ENCODE measurements at places on chromosomes 1 and 21.

- DNase-seq, result no peak
Measured at GRCh38 chr1:152107984-152108881, 7.0 kb downstream of the TCHH start.

DNA sequence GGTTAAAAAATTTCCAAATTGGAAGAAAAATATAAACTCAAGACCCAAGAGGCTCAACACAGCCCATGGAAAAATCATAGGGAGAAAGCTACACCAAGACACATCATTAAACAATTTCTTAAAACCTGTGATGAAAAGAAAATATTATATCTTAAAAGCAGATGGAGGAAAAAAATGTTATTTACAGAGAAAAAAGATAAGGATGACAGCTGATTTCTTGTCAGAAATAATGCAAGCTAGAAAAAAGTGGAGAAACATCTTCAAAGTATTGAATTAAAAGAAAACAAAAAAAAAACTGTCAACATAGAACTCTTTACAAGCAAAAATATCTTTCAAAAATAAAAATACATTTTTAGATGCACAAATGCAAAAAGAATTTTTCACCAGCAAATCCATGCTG lies 930.5 kb downstream of the ADGRL2 start:
- no peak for DNase-seq

GRCh38 chr1:113536182-113536780 lies 146.0 kb downstream of the MAGI3 start:
- no peak for DNase-seq

GRCh38 chr1:202944438-202944921 lies 13.6 kb downstream of the ADIPOR1 start:
- DNase-seq, result no peak

DNA sequence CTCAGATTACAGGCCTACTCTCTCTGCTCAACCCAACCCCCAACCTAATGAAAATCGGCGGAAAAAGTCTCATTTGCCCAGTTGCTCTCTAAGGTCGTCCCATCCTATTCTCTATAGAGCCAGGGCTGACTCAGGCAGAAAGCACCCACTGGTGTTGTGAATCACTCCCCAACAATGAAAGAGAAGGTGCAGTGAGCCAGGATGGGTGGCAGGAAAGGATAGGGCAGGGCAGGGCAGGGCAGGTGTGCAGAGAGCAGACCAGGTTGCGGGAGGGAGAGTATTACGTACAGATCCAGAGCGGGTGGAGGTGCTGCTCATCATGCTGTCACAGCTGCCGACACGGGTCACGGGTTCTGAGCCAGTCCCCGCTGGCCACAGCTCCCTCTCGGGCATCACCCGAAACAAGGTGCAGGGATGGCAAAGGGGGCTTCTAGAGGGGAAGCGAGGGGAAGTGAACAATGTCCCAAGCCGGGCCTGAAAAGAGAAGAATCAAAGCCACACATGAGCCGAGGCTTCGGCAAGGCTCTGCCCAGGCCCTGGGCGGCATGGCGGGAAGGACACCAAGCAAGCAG lies 5.3 kb downstream of the C1orf116 start:
- no peak for DNase-seq

- no peak for DNase-seq
Measured at GRCh38 chr1:15950302-15950701, 25.6 kb downstream of the ZBTB17 start.

DNA sequence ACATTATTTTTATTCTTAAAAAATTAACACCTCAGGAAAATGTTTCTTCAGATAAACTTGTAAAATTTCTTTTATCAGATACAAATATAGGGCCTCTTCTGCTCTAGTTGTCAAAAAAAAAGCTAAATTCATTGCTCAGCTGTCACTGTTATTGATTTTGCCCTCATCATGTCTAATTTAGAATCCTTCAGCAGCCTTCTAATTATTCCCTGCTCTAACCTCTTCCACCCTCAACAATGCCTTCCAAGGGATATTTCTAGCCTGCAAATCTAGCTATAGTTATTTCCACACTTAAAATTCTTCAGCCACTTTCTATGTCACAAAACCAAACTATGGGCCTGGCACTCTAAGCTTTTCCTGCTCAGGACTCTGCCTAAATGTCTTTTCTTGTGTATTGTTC lies 25.2 kb downstream of the PDE4B start:
- DNase-seq, result no peak

- no peak for DNase-seq
Measured at GRCh38 chr1:53341961-53342707, 14.3 kb upstream of the LRP8 start.

DNA sequence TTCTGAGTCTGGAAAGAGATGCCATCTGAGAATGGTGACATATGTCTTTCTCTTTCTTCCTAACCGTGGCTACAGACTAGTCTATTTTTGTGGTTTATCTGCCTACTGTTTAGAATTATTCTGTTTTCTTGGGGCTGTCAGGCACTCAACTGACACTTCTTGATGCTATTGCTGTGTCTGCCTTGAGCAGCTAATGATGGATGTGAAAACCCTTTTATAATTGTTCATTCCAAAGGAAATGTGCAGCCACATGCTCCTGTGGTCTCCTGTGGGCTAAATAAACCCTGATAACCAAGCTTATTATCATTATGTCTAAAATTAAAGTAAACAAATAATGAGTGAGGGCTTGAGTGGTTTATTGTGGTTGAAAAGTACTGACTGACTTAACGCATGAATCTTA lies 52.7 kb upstream of the CXADR start:
- DNase-seq, result no peak

- DNase-seq, result no peak
Measured at GRCh38 chr1:76068953-76069561, 5.5 kb upstream of the ST6GALNAC3 start.

- no peak for DNase-seq
Measured at GRCh38 chr1:42350086-42350485, 15.1 kb upstream of the FOXJ3 start.

DNA sequence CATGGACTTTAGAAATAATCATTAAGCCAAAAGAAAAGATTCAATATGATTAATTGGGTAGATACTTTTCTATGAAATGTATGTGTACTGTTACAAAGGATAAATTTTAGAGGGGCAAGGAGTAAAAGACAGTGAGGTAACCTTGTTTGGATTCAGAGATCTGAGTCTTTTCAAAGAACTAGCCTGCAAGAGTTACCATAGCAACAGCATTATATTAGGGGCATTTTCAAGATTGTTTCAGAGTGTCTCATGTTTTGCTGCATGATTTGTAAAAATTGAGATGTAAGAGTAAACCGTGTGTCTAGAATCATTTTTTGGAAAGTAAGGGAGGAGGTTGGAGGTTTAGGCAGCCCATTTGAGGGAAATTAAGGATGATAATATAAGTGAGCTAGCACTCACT lies 70.6 kb upstream of the KIAA1614 start:
- DNase-seq, result no peak

GRCh38 chr1:182283746-182284544 lies 107.6 kb downstream of the GLUL start:
- DNase-seq, result no peak

DNA sequence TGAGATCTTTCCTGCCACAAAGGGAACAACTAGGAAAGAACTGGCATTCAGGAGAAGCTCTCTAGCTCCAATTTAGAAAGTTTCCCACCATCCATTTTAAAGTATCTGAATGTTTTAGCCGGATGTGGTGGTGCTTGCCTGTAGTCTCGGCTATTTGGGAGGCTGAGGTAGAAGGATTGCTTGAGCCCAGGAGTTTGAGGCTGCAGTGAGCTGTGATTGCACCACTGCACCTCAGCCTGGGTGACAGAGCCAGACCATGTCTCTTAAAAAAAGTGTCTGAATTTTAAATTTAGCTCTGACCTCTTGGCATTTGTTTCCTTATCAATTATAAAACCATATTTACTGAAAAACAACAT lies 67.2 kb downstream of the RPAP2 start:
- DNase-seq, result no peak

DNA sequence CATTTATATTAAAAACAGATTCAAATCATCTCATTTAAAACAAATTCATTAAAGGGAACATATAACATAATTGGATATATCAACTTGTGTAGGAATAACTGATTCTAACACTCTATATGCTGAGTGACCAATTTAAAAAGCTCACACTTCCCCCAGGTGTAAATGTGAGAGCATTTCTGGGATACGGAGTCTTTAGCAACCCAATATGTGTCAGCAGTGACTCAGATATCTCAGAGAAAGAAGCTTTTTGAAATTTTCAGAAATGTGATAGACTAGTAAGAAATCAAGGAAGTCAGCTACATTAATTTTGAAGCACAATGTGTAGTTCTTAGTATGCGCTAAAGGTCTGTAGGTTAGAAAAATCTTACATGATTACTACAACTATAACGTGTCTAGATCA lies 87.9 kb upstream of the SERTAD4 start:
- DNase-seq, result no peak

DNA sequence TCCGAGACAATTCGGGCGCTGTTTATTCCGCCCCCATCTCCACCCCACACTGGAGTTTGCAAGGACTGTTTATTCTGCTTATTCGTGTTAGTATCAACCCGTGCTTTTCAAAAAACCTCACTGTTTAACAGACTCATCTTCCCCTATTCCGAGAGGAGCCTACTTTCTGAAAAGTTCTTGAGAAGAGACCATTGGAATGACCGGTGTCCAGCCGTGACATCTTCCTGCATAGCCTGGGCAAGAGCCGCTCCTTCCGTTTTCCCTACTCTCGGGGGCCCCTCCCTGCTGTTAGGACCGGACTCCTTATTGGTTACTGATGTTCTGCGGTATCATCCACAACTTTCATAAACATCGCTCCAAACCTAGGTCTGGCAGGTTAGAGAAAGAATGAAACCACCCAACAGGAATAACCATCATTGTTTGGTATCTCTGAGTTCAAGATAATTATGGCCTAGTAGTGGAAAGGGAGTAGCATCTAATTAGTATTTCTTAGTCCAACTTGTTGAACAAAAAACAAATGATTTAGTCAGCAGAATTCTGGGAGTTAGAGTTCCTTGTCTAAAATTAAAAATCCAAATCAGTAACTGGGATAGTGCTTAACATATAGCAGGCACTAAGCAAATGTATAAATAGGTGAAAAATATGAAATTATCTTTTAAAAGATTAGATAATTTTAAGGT lies 837 bp downstream of the STXBP3 start:
- no peak for DNase-seq

DNA sequence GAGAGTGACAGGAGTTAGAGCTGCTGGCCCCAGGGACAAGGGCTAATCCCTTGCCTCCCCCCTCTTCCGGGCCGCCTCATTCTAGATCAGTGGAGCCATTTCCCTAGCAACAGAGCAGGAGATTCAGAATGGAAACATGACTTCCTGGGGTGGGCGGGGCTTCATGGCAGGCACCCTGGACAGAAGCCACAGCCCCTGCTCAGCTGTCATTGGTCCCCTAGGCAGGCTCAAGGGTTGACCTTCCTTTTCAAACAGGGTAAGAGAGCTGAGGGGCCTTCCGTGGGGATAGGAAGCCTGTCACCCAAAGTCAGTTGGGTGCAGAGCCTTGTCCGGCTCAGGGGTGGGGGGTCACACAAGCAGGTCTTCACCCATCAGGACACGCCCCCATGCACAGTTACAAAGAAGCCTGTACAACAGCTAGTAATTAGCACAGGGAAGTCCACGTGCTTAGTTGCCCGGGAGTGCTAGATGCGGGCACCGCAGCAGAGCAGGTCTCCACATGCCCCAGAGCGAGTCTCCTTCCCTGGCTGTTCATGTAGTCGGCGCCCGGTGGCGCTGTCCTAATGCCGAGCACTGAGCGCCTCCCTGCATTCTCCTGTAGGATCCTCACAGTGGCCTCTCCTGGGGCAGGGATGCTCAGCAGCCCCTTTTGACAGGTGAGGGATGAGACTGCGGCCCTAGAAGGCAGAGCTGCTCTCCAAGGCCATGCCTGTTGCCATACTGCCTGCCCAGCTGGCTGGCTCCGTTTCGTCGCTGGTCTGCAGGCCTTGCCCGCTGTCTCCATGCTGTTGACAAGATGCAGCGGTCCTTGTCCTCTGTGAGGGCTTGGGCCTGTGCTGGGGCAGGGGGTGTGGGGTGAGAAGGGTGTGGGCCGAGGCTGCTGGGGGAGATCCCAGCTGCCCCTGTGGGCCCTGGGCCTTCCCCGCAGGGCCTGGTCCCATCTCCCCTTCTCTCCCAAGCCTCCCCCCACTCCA lies 5.1 kb downstream of the TMEM201 start:
- DNase-seq, result peak; percentile 14

GRCh38 chr1:2308844-2309243 lies 80.7 kb downstream of the SKI start:
- no peak for DNase-seq

DNA sequence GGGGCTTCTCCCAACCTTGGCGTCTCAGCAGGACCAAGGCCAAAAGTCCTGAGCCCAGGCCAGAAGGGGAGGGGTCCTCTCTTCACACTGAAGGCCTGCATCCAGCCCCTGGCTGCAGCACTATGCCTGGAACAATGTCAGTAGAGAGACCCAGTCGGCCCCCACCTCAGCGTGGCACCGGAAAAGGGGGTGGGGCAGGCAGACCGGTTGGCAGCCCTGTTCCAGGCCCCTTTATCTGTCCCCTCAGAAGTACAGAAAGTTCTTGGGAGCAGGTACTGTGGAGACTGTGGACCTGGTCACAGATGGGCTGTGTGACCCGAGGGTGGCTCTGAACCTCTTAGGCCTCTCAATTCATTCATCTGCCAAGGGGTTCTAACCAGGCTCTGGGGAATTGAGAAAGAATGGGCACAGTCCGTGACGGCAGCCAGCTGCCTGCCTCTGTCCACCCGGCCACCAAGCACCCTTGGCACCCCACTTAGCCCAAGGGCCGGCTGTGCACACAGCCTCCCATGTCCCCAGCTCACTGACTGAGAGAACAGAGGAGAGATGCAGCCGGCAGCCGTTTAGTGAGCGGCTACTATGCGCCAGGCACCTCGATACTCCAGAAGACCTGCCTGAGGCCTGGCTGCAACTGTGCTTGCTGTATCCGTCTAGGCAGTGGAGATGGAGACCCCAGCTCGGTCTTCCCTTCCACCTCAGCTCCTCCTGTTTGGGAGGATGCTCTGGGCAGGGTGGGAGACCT lies 23.9 kb downstream of the RUNX3 start:
- no peak for DNase-seq

GRCh38 chr1:167601442-167602383 lies 28.3 kb upstream of the RCSD1 start:
- DNase-seq, result no peak

- DNase-seq, result no peak
Measured at GRCh38 chr1:40058453-40059337, 18.2 kb downstream of the CAP1 start.

DNA sequence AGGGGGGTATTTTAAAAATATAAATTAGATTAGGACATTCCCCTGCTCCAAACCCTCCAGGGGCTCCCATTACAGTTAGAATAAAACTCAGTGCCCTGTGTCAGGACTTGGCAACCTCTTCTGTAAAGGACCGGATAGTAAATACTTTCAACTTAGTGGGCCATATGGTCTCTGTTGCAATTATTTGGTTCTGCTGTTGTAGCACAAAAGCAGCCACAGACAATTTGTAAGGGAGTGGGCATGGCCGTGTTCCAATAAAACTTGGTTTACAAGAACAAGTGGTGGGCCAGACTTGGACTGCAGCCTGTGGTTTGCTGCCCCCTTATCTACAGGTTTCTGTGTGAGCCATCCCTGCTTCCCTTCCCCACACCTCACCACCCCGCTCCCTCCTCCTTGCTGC lies 92.0 kb downstream of the ACTL8 start:
- DNase-seq, result no peak

- DNase-seq, result no peak
Measured at GRCh38 chr1:101376121-101377083, 139.6 kb downstream of the S1PR1 start.

- no peak for DNase-seq
Measured at GRCh38 chr1:19121192-19121591, 88.9 kb downstream of the UBR4 start.

- no peak for DNase-seq
Measured at GRCh38 chr1:168301664-168302320, 21.1 kb downstream of the TBX19 start.
